Heart right ventricle (tissue), 16 donors: ENCODE measurements at places on chromosomes 3 and 15. TPM values are rescaled to one million over a fixed set of nuclear protein-coding genes. Genes with fewer than 3 reads are reported as not detected.

DNA sequence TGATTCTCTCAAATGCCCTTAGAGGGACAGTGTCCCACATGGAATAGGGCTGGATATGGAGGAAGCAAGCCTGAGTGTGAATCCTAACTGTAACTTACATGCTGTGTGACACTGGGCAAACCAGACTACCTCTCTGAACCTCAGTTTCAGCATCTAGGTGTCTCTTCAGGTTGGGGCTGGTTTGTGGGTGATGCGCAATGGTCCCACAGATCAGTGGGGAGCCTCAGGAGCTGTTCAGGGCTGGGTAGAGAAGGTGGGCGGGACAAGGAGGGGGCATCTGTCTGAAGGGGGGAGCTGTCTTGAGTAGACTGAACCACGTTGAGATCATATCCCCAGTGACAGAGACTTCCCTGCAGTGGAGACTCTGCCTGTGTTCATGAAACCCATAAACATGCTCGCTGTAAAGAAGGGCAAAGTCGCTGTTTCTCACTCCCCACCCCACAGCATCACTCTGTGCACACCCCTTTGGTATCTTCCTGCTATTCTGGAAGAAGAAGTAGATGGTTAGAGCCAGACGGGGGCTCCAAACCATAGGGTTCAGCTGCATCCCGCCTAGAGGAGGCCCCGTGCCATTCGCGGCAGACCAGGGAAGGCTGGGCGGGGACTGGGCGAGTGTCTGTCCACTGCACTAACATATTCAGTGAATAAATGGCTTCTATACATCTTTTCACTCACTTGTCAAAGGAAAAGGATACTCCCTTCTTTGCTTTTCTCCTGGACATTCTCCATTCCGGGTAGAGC is 28.4 kb downstream of the SRPRB start:
- H3K27me3 ChIP-seq: no peaks in the 10 kb centered on the region
- peaks cover 13% of the 10 kb centered on the region for H3K4me1 ChIP-seq
- no peak overlapping the region for H3K4me3 ChIP-seq
- DNase-seq: no peak

GRCh38 chr3:124113485-124113884 is 121.6 kb upstream of the ROPN1 start:
- H3K27me3 ChIP-seq: no peaks in the 10 kb centered on the region
- no peak overlapping the region for H3K27ac ChIP-seq
- no peak for DNase-seq
- H3K36me3 ChIP-seq: no peaks in the 10 kb centered on the region
- H3K4me1 ChIP-seq: peaks cover 23% of the 10 kb centered on the region

- peaks cover 40% of the 10 kb centered on the region for H3K4me1 ChIP-seq
- no peak overlapping the region for H3K4me3 ChIP-seq
- H3K36me3 ChIP-seq: peaks cover 6% of the 10 kb centered on the region
- H3K27ac ChIP-seq: no peak overlapping the region
Observed at GRCh38 chr15:50675535-50676144, 11.0 kb downstream of the TRPM7 start.

GRCh38 chr15:58839485-58839884 is 68.4 kb downstream of the MINDY2 start:
- H3K27ac ChIP-seq: no peak overlapping the region
- no peaks in the 10 kb centered on the region for H3K27me3 ChIP-seq
- H3K4me3 ChIP-seq: no peak overlapping the region
- DNase-seq: no peak
- no peaks in the 10 kb centered on the region for H3K36me3 ChIP-seq

Gene RETNLB
- not detected for total RNA-seq

Gene ILDR1
- total RNA-seq: 0.25 TPM

Gene PLA2G4D
- not detected for total RNA-seq
